GM23338 (cell line): ENCODE measurements at places on chromosomes 2 and 18. TPM values are rescaled to one million over a fixed set of nuclear protein-coding genes. Genes with fewer than 3 reads are reported as not detected.

Gene PDE11A
- total RNA-seq = 0.73 and 1.7 TPM in 2 replicates

Gene DLGAP1
- total RNA-seq = 48.5 and 59.5 TPM in 2 replicates

Gene MATN3
- total RNA-seq = 6.4 and 7.0 TPM in 2 replicates

GRCh38 chr2:240888130-240888889 is 7.6 kb downstream of the MAB21L4 start:
- no peaks in the 10 kb centered on the region for H3K36me3 ChIP-seq
- no peaks in the 10 kb centered on the region for H3K4me1 ChIP-seq
- H3K27ac ChIP-seq = no peak overlapping the region
- no peak overlapping the region for H3K4me3 ChIP-seq

GRCh38 chr2:232280341-232280740 is 98.2 kb upstream of the ALPP start:
- DNase-seq = no peak
- H3K4me3 ChIP-seq = no peak overlapping the region
- no peak overlapping the region for H3K27ac ChIP-seq
- no peaks in the 10 kb centered on the region for H3K36me3 ChIP-seq
- H3K4me1 ChIP-seq = peaks cover 18% of the 10 kb centered on the region

GRCh38 chr2:10448576-10449485 is 704 bp upstream of the ODC1 start:
- peak; percentile 91 for DNase-seq
- no peak overlapping the region for H3K27ac ChIP-seq
- peaks cover 5% of the 10 kb centered on the region; the same call in 1 of the 2 replicates for H3K36me3 ChIP-seq
- peak overlapping the region; percentile 54 for H3K4me3 ChIP-seq
